MCF 10A (cell line): ENCODE measurements at places on chromosomes 11 and 22. TPM values are rescaled to one million over a fixed set of nuclear protein-coding genes. Genes with fewer than 3 reads are reported as not detected.

DNA sequence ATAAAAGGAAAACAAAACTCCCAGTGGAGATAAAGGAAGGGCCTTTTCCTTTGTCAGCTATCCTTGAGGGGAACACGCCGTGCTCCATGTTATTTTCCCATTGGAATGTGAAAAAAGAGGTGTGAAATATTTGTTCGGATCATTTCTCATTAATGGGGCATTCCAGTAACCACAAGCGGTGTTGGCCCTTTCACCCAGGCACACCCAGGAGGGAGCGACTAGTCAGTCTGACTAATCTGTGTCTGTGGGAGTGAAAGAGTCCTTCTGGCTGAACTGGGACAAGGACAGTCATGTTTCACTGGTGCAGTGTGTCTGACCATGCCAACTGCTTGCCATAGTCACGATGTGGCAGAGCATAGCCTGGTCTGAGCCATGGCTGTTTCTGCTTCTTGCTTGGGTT, 13.0 kb upstream of the MYEOV start:
- H3K36me3 ChIP-seq: no peaks in the 10 kb centered on the region
- H3K4me1 ChIP-seq: no peaks in the 10 kb centered on the region
- peak; percentile 84 for DNase-seq

GRCh38 chr11:78085972-78086371, 6.3 kb upstream of the NDUFC2 start:
- no peak for DNase-seq
- no peaks in the 10 kb centered on the region for H3K36me3 ChIP-seq
- H3K4me3 ChIP-seq: no peak overlapping the region

GRCh38 chr11:68354148-68354872, 41.9 kb downstream of the LRP5 start:
- peak overlapping the region; percentile 75 for H3K27ac ChIP-seq
- H3K27me3 ChIP-seq: no peaks in the 10 kb centered on the region
- DNase-seq: peak; percentile 97
- peaks cover 29% of the 10 kb centered on the region for H3K36me3 ChIP-seq

DNA sequence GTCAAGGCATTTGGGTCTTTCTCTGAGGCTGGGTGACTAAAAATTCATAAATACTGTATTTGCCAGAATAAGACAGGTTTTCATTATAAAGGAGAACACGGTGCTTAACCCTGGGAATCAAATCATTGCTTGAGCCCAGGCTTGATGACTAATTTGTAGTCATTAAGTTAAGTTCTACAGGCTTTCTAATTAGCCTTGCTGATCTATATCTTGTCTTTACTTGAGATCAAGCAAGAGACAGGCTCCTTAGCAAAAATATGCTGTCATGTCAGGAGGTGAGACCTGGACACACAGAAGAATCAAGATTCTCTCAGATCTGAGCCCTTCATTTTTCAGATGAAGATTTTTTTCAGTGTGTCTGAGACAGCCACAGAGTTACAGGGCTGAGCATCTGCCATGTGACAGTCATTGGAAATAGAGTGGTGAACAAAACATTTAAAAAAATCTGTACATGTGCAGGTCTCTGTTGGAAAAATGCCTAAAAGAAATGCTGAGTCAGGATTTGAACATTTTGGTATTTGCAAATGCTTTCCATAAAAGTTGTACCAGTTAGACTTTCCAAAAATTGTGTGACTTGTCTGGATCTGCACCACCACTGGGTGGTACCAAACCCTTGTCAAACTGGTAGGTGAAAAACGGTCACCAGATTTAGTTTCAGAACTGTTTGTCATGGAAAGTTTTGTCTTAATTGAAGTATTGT, 14.6 kb downstream of the ACAT1 start:
- peaks cover 82% of the 10 kb centered on the region for H3K36me3 ChIP-seq
- H3K27ac ChIP-seq: no peak overlapping the region
- peak; percentile 17 for DNase-seq

DNA sequence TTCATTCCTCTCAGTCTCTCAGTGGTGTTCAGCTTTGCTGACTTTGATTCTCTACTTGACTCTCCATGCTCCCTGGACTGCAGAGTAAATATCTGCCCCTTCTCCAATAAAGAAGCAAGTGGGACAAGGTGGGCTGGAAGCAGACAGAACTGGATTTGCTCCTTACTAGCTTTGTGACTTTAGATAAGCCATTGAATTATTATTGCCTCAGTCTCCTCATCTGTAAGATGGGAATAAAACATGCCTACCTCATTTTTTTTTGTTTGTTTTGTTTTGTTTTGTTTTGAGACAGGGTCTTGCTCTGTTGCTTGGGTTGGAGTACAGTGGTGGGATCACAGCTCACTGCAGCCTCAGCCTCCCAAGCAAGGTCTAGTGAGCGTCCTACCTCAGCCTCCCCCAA, 44.6 kb downstream of the WT1 start:
- H3K4me3 ChIP-seq: no peak overlapping the region
- no peaks in the 10 kb centered on the region for H3K27me3 ChIP-seq
- no peak overlapping the region for H3K27ac ChIP-seq
- H3K4me1 ChIP-seq: no peaks in the 10 kb centered on the region
- DNase-seq: no peak

DNA sequence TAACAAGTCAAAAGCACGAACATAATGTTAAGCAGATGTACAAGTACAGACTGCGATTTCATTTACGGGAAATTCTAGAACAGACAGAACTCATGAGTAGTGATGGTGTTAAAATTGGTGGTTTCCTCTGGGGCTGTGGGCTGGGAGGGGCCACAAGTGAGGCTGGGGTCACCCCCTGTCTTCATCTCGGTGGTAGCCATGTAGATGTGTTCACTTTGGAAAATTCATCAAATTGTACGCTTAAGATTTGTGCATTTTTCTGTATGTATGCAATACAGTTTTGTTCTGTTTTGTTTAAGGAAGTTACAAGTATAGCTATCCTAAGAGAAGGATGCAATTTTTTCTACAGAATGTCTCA, 504 bp upstream of the ASCC2 start:
- H3K27ac ChIP-seq: peak overlapping the region; percentile 91
- H3K4me1 ChIP-seq: peaks cover 25% of the 10 kb centered on the region

DNA sequence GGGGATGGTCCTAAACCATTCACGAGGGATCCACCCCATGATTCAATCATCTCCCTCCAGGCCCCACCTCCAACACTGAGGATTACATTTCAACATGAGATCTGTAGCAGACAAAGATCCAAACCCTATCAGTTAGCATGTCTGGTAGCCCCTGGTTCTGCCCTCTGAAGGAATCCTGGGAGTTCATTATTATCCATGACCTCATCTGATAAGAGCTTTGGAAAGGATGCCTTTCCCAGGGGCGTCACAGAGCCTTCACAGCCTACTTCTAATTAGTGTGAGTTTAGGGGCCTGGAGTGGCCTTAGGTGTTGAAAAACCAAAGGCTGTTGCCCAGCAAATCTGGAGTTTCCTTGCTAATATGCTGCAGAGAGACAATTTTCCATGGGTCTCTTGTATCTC, 8.6 kb upstream of the EIF3M start:
- H3K4me3 ChIP-seq: no peak overlapping the region
- no peak overlapping the region for H3K27ac ChIP-seq
- H3K36me3 ChIP-seq: peaks cover 4% of the 10 kb centered on the region
- DNase-seq: no peak
- H3K27me3 ChIP-seq: no peaks in the 10 kb centered on the region

DNA sequence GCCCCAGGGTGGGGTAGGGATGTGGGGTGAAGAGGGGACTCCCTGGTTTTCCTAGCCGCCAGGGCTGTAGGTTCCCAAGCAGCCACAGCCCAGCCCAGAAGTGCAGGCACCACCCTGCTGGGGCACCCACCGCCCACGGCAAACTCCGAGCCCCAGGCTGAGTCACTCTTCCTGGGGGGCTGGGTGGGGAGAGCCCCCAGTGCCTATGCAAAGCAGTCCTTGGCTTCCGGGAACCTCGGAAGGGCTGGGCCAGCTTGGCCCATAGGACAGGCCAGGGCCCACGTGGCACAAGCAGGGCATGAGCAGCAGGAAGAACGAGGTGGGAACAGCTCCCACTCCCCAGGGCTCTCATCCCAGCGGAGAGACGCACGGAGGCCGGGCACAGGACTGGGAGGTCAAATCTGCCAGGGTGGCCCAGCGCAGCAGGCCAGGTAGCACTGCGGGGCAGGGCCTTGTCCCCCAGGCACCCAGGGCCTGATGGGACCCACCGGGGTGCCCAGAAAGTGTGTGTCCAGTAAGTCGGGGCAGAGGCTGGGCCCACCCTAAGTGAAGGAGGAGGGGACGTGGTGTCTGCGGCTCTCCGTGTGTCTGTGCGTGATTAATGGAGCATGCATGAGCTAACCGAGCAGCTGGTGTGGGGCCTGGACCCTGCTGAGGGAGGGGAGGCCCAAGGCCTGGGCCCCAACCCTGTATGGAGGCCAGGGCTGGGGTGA, 4.6 kb upstream of the IL17REL start:
- H3K4me3 ChIP-seq: no peak overlapping the region
- H3K4me1 ChIP-seq: no peaks in the 10 kb centered on the region
- peak; percentile 81 for DNase-seq
- H3K27me3 ChIP-seq: no peaks in the 10 kb centered on the region
- no peak overlapping the region for H3K27ac ChIP-seq
- no peaks in the 10 kb centered on the region for H3K36me3 ChIP-seq

DNA sequence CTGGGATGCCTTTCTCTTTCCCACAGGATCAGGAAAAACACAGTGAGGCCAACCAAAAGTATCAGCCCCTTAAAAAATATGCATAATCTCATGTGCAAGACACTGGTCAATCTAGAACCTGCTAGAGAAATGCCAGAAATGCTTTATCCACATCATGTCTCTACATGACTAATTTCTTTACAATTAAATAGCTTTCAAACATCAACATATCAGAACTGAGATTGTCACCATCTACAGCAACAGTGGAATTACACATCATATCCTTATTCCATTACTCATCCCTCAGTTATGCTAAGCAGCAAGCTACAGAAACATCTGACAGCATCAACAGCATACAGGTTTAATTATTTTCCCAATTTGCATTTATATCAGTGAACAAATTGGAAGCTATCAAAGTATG, 78.8 kb downstream of the DDIAS start:
- H3K27me3 ChIP-seq: no peaks in the 10 kb centered on the region
- no peak overlapping the region for H3K4me3 ChIP-seq
- peaks cover 16% of the 10 kb centered on the region for H3K36me3 ChIP-seq
- peak; percentile 34 for DNase-seq

DNA sequence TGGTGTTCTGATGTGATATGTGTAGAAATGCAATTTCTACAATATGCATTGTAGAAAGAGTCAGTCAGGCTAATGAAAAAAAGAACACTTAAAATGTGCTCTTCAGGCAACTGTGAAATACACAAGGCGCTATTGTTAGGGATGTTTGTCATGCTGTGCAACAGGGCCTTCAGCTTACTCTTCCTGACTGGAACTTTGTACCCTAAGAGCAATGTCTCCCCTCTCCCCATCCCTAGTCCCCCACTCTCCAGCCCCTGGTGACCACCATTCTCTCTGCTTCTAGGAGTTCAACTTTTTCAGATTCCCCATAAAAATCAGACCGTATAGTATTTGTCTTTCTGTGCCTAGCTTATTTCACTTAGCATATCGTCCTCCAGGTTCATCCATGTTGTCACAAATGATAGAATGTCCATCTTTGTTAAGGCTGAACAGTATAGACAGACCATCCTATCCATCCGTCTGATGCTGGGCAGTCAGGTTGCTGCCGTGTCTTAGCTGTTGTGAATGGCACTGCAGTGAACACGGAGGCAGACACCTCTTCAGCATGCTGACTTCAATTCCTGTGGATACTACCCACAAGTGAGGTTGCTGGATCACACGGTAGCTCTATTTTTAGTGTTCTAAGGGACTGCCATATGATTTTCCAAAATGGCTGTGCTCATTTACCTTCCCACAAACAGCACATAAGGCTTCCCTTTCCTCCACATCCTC, 10.7 kb downstream of the NDUFV1 start:
- H3K4me3 ChIP-seq: no peak overlapping the region
- H3K36me3 ChIP-seq: peaks cover 9% of the 10 kb centered on the region
- no peak for DNase-seq
- H3K27me3 ChIP-seq: peaks cover 19% of the 10 kb centered on the region
- peaks cover 4% of the 10 kb centered on the region for H3K4me1 ChIP-seq

- H3K4me1 ChIP-seq: no peaks in the 10 kb centered on the region
- DNase-seq: no peak
- no peak overlapping the region for H3K27ac ChIP-seq
Observed at GRCh38 chr11:31967404-31968130, 123.3 kb upstream of the RCN1 start.

DNA sequence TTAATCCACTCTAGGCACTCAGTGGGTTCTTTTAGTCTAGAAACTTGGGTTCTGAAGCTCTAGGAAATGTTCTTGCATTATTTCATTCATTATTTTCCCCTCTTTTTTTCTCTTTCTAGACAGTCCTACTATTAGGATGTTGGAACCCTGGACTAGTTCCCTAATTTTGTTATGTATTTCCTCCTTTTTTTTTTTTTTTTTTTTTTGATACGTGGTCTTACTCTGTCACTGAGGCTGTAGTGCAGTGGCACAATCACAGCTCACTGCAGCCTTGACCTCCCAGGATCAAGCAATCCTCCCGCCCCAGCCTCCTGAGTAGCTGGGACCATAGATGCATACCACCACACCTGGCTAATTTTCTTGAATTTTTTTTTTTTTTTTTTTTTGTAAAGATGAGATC, 9.4 kb downstream of the UPB1 start:
- no peaks in the 10 kb centered on the region for H3K27me3 ChIP-seq
- H3K4me1 ChIP-seq: peaks cover 8% of the 10 kb centered on the region
- no peak overlapping the region for H3K27ac ChIP-seq
- no peaks in the 10 kb centered on the region for H3K36me3 ChIP-seq
- no peak for DNase-seq
- no peak overlapping the region for H3K4me3 ChIP-seq

- no peak for DNase-seq
- H3K4me1 ChIP-seq: peaks cover 10% of the 10 kb centered on the region
- peaks cover 6% of the 10 kb centered on the region for H3K36me3 ChIP-seq
Observed at GRCh38 chr11:28054821-28055220, 53.1 kb downstream of the KIF18A start.

Gene ACTN3
- total RNA-seq: not detected in 2 replicates
